NCI-H1417 (cell line): ENCODE measurements at places on chromosomes 6 and 20.

DNA sequence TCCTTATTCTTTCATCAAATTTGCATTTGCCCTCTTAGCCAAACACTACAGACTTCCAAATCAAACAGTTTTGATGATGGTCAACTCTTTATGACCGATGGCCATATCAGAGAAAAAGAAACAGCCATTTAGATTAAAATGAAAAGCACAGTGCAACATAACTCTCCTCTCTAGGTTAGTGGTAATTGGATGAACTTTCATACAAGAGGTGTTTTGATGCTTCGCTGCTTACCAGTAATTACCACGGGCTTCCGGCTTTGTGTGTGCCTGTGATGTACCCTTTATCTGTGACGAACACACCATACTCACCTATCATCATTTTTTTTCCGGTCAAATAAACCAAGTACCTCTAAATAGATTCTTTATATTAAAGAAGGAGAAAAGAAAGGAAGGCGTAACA, 181.8 kb downstream of the FOXA2 start:
- DNase-seq, result peak; percentile 93

DNA sequence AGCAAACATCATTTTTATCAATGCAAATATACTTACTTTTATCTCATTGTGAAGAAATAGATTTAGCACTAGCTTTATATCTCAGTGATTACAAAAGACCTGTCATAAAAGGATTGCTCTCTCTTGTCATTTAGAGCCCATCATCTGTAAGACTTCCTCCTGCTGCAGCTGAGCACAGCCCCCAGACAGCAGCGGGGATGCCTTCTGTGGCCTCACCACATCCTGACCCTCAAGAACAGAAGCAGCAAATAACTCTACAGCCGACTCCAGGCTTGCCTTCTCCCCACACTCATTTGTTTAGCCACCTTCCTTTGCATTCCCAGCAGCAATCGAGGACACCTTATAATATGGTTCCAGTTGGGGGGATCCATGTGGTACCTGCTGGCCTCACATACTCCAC, 127.0 kb upstream of the EDN1 start:
- DNase-seq, result no peak

GRCh38 chr6:116016846-116017545, 43.7 kb downstream of the FRK start:
- DNase-seq, result no peak

DNA sequence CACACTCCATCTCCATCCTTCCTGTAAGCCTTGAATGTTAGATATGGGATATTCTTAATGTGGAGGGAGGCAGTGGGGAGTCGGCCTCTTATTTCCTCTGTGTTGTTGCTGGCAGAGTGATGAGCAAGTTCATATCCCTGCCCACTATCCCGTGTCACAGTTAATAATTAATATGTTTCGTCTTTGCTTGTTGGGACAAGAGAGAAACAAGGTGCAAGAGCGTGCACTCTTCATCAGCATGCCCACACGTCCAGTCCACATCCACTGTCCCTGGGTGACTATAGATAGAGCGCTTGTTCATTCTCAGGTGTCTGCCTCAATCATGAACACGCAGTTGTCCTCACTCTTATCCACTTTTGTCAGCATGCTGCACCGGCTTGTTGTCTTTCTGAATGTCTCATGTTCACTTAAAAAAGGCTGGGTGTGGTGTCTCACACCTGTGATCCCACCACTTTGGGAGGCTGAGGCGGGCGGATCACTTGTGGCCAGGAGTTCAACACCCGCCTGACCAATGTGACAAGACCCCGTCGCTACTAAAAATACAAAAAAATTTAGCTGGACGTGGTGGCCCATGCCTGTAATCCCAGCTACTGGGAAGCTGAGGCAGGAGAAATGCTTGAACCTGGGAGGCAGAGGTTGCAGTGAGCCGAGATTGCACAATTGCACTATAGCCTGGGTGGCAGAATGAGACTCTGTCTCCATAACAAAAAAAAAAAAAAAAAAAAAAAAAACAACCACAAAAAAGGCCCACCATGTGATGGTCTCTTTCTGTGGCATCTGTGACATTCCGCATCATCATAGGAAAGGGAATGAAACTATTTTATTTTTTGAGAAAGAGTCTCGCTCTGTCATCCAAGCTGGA, 34.2 kb downstream of the PPP1R3G start:
- no peak for DNase-seq

- no peak for DNase-seq
Measured at GRCh38 chr20:37920679-37921322, 17.9 kb downstream of the VSTM2L start.

DNA sequence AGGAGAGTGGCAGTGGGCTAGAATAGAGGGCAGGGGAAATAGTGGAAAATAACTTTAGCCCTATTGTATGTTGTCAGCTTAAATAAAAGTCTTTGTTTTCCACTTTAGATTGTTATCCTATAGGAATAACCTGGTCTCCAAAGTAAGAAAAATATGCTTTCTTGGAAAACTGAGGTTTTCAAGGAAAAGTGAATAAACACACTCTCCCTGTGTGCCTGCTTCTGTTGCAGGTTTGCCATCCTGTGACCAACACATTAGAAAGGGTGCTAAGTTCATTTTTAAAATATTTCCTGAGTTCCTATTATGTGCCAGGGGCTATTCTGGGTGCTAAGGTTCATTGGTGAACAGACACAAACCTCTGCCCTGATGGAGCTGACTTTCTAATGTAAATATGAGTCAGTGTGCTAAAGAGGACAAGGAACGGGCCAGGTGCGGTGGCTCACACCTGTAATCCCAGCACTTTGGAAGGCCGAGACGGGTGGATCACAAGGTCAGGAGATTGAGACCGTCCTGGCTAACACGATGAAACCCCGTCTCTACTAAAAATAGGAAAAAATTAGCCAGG, 23.5 kb downstream of the BICRAL start:
- no peak for DNase-seq

- peak; percentile 94 for DNase-seq
Measured at GRCh38 chr6:27873021-27873940, 38.9 kb downstream of the OR2B2 start.

DNA sequence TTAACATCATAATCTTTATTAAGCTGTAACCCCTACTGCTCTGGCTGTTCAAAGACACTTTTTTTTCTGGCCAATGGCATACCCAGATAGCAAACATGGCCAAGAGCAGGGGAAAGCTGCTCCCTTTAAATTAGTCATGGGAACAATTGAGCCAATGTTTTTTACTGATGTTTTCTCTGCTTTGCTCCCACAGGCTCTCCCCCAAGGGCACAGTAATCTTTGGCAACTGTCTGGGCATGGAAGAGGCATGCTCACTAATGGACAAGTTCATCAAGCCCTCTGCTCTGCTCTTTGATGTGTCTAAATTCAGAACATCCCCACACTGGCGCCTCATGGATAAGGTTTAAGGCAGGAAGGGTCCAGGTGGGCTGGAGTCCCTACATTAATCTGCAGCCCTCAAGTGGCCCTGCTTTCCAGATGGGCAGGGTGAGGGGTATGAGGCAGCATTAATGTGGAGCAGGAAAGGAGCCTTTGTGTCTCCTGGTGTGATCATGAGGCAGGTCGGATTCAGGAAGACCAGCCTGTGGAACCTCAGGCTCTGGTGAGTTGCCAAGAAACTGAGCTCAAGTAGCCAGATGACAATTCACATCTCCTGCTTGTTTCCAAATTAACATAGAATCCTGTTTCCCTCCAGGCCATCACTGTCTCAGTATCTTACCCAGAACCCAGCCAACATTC, 227.0 kb upstream of the CST7 start:
- DNase-seq, result no peak

DNA sequence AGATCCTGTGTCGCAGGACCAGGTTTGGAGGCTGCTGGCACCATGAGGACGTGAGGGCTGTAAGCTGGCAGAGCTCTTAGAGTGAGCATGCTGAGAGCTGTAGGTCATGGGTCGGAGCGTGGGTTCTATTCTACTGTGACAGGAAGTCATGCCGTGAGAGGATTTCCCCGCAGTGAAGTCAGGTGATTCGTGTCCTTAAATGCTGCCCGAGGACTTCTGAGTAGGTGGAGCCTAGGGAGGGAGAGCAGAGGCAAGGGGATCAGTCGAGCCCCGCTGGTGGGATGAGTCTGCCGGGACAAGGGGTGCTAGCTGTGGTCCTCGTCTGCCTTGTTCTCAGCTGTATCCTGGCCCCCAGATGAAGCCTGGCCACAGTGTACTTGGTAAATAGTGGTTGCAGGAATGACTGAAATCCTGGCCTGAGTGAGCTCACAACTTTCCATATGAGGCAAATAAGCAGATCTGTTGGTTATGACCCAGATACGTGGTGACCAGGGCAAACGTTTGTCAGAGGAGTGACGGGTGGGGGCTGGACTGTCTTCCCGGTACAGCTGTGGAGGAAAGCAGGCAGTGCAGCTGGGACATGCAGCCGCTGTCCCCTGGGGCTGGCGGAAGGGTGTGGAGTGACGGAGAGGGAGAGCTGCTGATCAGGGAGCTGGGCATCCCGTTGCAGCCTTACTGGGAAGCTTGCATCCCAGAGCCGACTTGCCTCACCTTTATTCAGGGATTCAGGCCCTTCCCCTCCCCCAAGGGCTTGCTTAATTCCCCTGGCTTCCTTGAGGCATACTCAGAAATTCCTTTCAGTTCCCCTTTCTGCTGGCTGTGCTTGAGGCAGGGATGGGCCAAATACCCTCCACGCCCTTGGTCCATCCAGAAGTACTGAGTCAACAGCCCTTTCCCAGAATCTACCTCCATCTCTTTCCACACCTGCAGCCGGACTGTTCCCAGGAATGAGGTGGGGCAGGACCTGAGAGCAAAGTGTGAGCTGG, 250.9 kb upstream of the RREB1 start:
- no peak for DNase-seq

DNA sequence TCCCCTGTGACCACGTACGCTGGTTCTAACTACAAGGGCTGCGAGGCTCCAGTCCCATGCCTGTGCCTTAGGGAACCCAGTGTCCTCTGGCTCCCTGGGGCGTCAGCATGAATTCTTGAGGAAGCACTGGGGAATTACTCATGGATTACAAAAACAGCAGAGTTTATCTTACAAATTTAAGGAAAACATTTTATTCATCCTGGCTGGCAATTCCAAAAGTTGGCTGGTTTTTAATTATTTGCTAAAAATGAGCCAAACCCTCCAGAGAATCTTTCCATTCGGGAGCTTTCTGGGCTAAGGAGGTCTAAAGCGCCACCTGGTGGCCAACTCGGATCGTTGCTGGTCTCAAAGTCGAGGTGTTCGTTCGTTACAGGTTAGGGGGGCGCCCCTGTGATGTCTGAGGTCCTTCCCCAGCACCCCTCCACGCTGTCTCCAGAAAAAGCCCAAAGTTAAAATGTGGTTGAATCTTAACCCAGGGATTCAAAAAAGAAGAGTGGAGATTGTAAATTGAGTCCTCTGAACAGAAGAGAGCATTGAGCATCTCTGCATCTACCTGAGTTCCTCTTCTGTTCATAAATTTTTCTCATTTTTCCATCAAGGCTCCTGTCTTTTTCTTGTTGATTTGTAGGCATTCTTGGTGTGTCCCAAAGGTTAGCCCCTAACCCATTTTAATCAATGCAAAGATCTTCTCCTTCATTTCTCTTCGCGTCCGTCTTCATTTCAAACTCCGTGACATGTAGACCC, 99.4 kb downstream of the BFSP1 start:
- DNase-seq, result peak; percentile 71

GRCh38 chr6:133854364-133855275, 34.3 kb upstream of the TCF21 start:
- no peak for DNase-seq

DNA sequence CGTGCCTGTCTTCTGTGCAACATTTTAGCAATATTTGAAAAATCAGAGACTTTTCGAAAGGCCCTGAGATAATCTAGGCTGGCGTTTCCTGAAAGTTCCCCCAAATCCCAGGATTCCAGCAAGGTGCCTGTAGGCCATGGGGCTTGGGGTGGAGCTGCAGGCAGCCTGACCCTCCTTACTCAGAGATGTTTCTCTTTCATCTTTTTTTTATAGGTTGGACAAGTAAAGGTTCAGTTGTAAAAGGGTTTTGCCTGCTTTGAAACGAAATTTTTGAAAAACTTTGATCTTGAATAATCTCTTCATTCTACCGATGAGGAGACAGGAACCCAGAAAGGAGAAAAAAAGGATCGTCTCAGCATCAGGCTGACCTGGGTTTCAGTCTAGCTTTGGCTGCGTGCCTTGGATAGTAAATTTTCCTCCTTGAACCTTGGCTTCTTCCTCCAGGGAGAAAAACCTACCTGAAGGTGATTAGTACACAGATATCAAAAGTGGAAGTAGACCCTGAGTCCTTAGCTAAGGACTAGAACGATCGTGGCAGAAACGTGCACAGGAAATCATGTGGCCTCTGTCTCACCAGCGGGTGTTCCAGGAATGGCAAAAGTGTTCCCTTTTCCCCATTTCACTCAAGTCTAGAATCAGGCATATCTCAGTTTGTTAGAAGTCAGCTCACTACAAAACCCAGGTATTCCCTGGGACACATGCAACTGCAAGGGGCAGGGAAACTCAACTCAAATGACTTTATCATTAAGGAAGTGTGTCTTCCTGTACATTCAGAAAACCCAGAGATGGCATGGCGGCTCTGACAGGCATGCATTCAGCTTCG, 128.2 kb upstream of the PTPN1 start:
- DNase-seq, result no peak
